ENCODE measurements at places on chromosomes 7 and 10.
A peak's percentile ranks its signal among the peaks of the same experiment; 100 is the strongest.

GRCh38 chr10:6142644-6143043, 53.8 kb downstream of the RBM17 start:
- no peak for DNase-seq

GRCh38 chr7:2894118-2894940, 50.2 kb upstream of the GNA12 start:
- peak; percentile 86 for DNase-seq

DNA sequence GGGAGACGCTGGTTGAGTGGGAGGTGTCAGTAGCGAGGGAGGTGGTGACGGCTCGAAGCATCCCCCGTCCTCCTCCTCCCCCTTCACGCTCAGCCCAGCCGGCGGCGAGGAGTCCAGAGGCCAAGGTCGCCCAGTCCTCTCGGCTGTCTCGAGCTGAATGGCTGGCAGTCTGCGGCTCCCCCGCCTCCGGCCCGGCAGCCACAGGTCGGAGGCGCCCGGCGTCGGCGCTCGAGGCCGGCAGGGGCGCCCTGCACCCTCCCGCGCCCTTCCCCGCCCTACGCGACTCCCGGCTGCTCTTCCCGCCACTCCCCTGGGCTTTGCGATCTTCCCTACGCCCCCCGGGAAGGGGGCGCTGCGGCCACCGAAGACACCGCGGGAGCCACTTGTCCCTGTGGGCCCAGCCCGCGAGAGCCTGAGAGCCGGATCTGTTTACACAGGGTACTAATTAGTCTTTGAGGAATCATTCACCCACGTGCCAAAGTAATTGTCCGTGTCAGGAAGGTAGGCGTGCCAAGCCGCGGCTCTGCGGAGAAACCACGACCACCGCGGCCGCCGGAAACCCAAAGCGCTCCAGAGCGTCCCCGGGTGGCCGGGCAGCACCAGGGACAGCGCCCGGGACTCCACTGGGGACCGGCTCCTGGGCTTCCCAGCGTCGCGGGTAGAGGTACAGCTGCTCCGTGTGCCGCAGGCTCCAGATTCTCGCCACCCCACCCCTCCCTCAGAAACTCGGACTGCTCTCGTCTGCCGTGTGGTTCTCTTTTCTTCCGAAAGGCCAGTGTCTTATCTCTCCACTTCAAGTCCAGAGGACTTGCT, at the start of gene NXPH1:
TSS of gene NXPH1 (plus strand) at position 133 of the 813 bp plus-strand sequence.
- no peak for DNase-seq

- DNase-seq, result no peak
These were observed 986 bp downstream of the NRP1 start for GRCh38 chr10:33333260-33334101.

DNA sequence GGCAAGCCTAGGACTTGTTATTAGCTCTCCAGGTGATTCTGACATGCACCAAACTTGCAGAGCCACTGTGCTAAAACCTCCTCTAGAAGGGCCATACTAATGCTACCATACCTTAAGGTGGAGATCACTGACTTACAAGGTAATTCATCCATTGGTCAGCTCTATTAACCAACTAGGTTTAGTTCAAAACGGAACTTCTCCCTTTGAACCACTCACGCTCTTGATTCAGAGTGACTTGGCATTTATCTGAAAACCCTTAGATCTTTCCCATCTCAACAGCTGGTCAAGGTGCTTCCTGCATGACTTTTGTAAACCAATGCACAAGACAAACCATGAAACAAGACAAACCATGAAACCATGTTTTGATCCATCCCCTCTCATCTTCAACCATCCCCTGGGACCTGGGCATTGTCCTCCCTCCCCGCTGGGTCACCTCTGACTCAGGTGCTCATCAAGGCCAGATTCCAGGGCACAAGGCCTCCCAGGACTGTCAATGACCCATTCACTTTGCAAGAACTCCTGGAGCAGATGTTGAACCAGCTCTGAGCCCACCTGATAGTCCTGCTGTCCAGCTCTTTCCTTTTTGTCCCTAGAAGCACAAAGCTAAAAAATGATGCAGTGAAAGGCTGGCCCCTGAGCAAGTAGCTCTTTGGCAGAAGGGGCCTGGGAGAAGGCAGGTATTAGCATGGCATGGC, 18.8 kb downstream of the IMPDH1 start:
- peak; percentile 10 for DNase-seq

GRCh38 chr10:3034616-3035015, 32.7 kb upstream of the PFKP start:
- DNase-seq, result no peak

DNA sequence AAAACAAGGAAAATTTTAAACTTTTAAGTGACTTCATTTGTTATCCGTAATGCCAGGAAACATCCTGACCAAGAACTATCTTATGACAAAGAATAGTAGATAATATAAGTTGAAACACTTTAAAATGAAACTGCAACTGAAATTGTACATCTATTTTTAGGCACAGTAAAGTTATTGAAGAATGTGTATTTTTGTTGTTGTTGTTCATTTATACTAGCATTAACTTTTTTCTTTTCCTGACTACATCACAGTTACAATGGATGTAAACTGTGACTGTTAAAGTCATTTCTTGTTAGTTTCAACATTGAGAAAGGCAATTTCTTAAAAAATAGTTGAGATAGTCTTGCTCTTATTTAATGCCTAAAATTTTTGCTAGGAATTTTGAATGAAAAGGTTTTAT, 2.6 kb downstream of the CPED1 start:
- no peak for DNase-seq

DNA sequence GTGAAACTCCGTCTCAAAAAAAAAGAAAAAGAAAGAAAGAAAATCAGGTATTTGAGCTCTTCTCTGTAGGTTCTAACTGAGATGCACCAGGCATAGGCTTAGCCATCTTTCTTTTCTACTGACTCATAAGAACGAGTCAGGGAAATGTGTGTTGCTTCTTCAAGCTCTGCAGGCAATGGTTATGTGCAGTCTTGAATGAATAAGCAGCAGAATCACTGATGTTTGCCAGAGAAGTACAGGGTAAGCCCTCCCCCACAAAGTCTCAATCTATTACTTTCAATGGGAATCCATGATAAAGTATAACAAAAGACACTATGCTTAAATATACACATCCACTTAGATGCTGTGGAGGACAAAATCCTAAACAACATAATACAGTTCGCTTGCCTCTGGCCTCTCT, 239.2 kb downstream of the PARD3 start:
- no peak for DNase-seq

- DNase-seq, result no peak
These were observed 129.1 kb upstream of the AMPH start for GRCh38 chr7:38760226-38760625.

DNA sequence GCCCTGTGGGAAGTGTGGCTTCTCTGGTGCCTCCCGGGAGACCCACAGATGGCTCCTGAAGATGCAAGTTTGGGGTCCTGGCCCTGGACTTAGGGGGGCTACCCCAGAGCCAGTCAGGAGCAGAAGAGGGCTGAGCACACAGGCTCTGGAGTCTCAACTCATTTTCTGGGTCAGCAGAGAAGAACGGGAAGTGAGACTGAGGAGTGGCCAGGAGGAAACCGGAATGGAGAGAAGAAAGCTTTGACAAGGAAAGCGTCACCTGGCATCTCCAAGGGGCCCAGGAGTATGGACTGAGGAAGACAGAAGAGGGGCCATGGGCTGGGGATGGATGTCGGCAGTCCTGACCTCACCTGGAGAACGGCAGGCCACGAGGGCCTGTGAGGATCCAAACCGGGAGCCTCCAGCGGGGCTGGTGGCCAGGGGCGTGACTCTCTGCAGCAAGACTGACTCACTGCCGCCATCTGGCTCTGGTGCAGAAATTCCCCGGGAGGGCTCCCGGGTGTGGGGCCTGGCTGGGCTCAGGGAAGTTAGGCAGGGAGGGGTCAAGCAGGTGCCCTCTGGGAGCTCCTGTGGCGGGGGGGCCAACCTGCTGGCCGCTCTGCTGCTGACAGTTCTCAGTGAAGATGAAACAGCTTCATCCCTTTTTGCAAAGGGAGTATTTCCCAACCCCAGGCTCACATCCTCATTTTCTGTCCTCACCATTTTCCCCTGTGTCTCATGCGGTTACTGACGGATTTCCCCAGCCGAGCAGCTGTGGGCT, 23.6 kb downstream of the DAGLB start:
- DNase-seq, result no peak

- DNase-seq, result no peak
These were observed 6.5 kb upstream of the HERPUD2 start for GRCh38 chr7:35701287-35701900.

- DNase-seq, result no peak
These were observed 239.7 kb upstream of the SEMA3D start for GRCh38 chr7:85426487-85426960.

DNA sequence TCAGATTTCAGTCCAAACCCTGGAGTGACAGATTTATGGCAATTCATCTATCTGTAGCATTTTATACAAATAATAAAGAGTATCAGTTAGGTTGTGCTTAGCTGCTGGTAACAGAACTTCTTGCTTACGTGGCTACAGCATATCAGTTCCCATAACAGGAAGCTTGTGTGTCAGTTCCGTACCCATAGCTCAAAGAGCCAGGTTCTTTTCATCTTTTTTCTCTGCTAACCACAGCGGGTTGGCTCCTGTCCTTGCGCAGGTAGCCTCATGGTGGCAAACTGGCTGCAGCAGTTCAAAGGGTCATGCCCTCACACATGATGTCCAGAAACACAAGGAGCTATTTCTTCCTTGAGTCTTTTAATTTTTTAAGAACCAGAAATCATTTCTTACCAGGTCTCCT, 1041.8 kb downstream of the GATA3 start:
- no peak for DNase-seq

DNA sequence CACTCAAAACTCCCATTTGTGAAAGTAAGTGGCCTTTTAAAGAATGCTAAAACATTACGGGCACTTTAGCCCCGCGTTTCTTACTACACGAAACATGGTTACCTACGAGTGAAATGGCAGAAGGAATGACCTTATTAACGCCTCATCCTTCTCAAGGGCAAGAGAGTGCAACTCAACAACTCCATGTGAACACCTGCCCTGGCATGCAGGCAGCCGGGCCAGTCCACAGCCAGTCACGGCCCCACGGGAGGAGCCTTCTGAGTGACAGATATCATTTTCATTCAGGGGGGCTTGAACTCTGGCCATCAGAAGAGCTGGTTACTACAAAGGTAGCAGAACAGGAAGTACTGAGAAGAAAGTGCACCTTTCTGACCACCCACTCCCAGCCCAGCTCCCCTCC, 236.1 kb downstream of the PTPRN2 start:
- DNase-seq, result no peak

DNA sequence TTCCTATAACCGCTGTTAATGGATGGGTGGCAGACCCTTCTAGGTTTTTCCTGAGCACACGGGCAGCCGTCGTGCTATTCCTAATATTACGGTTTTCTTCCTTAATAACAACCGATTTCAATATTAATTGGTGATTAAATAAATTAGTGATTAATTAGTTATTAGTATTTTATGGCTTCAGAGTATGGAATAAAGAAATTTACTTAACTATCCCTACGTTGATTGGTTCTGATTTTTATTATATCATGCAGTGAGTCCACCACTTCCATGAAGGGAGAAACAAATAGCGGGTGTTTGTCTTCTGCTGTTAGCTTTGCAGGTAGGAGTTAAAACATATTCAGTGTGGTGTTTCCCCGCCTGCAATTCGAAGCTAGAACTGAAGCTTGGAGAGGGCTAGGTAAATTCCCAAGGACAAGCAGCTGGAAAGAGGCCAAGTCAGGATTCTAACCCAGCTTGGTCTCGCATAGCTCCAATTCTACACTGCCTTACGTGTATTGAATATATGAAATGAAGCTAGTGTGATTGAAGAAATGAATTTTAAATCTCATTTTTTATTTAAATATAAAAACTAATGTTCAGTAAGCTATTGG, 928 bp upstream of the CSTF2T start:
- DNase-seq, result no peak

GRCh38 chr7:22793593-22794462, 28.8 kb downstream of the TOMM7 start:
- no peak for DNase-seq
